ENCODE measurements at places on chromosomes 2 and 18.

DNA sequence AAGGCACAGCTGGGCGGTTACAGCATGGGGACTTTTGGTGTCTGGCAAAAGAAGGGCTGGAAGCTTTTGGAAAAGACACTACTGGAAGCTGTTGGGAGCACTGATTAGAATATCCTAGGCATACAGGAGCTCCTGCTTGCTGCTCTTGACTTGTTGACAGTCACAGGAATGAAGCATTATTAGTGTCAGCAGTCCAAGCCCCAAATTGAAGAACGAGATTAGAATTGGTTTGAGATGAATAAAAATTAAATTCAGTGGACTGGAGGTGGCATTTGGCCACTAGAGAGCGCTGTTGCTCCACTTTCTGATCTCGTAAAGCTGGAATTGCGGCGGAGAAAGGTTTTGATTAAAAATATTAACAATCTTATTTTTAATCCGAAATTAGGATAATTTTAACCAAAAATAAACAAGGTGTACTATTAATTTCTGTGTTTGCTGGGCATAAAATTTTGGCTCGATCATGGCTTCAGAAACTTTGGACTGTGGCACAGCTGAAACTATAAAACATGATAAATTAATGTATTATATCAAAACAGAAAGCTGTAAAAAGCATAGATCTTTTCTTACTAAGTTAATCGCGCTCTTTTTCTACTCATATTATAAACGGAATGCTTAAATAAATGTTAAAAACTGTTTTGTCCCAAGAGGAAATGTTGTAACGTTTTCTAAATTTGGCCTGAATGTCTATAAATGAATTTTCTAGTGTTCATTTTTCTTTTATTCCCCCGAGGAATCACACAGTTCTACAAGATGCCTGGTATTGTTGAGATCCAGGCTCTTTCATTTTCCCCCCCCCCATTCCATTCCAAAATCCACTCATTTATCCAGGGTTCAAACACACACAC lies 2.4 kb upstream of the HOXD8 start:
- DNase-seq, result no peak

- DNase-seq, result no peak
These were observed 182.4 kb downstream of the TMEM18 start for GRCh38 chr2:494853-495252.

- no peak for DNase-seq
These were observed 736.6 kb upstream of the ZEB2 start for GRCh38 chr2:145256551-145256950.

DNA sequence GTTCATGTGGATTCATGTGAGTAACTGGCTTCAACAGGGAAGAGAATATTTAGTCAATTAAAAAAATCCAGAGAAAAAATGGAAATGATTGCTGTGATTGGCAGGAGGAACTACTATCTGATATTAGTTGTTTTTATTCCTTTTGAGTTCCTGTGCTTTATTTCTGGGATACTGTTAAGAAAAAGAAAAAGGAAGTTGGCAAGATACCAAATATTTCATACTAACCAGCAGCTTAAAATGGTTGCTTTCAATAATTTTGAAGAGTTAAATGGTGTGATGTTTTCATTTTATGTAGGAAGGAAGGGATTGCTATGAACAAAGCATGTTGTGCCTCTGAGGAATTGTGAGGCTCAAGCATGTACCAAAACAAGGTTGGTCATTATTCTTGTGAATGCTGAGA lies 8.1 kb upstream of the MTX2 start:
- no peak for DNase-seq

- no peak for DNase-seq
These were observed 10.4 kb downstream of the COLEC11 start for GRCh38 chr2:3604991-3605961.

GRCh38 chr18:50877545-50878265 lies 1.2 kb upstream of the ME2 start:
- DNase-seq, result no peak

GRCh38 chr2:154960802-154961583 lies 262.5 kb downstream of the KCNJ3 start:
- DNase-seq, result no peak

GRCh38 chr2:177263451-177264208 lies 897 bp downstream of the NFE2L2 start:
- DNase-seq, result peak; percentile 93

GRCh38 chr2:241415196-241415595 lies 59.1 kb downstream of the FARP2 start:
- DNase-seq, result no peak

- no peak for DNase-seq
These were observed 36.4 kb upstream of the TBR1 start for GRCh38 chr2:161379740-161380139.

GRCh38 chr18:68034296-68034695 lies 517.8 kb upstream of the DSEL start:
- DNase-seq, result no peak

DNA sequence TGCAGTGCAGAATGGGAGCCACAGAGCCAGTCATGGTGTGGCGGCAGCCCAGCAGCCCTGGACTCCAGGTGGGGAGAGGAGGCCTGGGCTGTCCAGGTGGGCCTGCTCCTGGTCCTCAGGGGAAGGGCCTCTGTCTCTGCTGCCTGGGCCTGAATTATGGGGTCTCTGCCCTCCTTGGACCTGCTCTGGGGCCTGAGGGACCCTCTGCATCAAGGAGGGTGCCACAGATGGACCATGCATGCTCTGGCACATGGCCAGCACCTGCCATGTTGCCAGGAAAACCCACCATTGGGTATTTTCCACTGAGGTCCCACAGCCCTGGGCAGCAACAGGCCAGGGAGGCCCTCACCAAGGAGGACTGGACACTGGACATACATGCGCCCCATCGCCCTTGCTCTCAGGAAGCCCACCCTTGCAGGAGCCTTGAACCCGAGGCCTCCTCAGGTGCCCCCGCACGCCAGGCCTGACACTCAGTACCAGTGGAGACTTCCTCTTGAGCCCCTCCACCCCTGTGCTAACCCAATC lies 107.1 kb downstream of the NDUFA10 start:
- no peak for DNase-seq

DNA sequence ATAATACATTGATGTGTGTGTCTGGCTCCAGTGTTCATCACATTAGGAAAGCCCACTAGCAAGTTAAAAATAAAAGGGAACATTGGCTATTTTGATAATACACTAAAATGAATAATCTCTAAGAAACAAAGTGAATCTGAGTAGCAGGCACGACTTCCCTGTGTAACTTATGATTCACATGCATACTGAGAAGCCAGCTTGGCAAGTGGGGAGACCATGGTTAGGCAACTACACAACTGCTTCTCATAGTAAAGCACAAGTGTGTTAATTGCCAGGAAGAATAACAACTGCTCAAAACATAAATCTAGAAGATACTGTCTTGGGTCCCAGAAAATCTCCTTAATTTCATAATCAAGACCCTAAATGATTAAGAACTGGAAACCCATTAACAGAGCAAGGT lies 4.0 kb downstream of the MYO5B start:
- no peak for DNase-seq

GRCh38 chr2:36507408-36507812 lies 90.6 kb downstream of the FEZ2 start:
- DNase-seq, result no peak

GRCh38 chr2:29129586-29130281 lies 14.5 kb downstream of the CLIP4 start:
- no peak for DNase-seq

GRCh38 chr2:28250006-28250405 lies 142.7 kb upstream of the FOSL2 start:
- no peak for DNase-seq

DNA sequence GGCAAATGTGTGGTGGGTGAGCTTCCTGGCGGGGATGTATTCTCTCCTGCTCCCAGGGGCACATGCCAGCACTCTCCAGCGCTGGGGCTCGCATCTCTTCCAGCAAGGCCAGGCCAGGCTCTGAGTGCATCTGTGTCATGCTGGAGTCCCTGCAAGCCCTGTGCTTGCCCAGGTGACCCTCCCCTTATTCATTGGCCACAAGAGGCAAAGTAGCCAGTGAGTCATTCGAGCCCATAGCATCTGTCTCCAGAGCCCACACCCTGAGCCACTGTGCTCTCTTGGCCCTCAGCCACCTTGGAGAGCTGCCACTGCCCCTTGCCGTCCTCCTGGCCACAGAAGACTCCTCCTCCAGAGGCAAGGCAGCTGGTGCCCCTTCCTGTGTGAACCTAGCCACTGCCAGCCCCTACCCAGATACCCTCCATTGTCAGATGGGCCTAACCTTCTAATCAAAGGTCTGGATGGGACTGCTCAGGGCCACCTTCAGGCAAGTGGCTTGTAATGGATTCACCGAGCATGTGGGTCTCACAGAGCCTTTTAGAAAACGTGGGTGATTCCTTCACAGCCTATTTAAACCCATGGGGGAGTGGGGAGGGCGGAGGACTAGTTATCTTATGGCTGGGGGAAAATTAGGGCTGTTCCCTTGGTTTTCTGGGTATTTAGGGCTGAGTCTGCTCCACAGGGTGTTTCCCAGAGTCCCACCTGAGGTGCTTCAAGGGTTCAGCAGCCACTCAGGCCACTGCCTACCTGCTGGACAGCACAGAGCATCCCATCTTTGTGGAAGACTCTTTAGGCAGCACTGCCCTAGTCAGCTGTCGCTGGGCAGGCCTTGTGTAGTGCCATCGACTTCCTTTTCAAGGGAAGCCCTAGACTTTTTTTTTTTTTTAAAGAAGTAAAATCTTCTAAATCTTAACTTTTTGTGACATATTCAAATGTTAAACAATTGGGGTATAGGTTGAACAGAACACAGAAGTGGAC lies 137.4 kb downstream of the ACOXL start:
- no peak for DNase-seq

DNA sequence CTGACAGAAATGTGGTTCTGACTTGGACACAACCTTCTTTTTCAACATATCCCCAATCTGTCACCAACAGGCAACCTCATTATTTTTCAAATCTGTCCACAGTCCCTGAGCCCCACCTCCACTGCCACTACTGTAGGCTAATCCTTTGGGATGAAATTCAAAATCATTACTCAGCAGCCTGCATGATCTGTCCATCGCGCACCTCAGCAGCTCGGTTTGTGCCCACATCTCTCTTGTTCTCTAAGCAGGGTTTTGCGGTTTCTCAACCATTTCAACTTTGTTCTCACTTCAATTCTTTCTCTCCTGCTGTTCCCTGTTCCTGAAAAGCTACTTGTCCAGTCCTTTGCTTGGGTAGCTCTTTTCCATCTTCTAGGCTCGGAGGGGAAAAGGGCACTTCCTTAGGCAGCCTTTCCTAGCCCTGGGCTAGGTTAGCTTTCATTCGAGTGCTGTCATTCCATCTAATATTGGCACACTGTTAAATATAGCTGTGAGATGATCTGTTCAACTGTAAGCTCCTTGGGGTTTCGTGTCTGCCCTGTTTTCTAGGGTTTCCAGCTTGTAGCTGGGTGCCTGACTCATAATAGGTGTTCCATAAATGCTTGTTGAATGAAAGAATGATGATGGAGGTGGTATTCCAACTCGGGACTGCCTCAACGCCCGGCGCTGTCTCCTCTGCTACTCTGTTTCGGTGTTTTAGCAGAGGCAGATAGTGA lies 653 bp upstream of the ANKAR start:
- no peak for DNase-seq

DNA sequence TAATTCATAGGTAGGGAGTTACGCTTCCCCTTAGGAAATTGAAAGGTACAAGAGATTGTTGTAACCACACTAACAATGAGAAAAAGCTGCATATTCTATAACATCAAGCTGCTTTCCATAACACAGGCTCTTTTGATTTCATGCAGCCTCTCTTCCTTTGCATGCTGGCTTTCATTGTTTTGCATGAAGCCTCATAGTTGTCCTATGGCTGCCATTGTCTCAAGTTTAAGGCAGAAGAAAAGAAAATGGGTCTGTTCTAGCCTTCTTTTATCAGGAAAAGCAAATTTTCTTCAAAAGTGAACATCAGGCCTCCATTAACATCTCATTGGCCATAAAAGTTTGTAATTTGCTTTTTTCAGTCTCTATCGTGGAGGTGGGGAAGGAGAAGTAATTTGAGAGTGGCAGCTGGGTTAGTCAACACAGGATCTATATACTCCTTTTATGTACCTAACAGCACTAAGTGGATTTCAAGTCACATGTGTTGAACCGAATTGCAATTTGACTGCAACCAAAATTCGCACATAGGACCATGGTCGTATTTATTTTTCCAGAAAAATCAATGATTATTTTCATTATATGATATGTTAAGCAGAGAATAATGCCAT lies 248.5 kb upstream of the RND3 start:
- no peak for DNase-seq

DNA sequence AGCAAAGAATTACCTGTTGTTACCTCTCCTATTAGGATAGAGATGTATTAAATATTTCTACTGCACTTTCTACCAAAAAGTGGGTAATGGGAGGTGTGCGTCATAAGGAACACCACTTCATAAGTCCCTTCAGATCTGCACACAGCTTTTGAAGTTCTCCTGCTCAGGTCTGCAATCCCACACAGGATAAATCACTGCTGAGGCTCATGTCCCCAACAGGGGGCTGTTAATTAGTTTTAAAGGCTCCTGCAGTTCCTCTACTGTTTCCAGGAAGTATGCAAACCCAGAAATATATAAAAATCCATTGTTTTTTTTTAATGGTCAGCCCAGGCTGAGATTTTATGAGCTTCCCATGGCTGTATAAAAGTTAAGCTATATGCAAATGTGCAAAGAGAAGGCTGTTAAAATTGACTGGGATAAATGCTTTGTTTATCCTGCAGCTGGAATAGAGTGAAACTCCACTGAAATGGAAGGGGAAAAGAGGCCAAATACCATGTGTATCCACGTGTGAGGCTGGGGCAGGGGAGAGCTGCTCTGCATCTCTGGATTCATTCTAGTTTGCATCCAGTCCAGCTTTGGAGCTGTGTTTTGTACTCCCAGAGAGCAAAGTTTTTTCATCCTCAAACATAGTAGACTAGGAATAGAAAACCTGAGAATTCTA lies 903.7 kb downstream of the TDRD15 start:
- DNase-seq, result no peak

- no peak for DNase-seq
These were observed 79.2 kb upstream of the PAPOLG start for GRCh38 chr2:60676706-60677330.

DNA sequence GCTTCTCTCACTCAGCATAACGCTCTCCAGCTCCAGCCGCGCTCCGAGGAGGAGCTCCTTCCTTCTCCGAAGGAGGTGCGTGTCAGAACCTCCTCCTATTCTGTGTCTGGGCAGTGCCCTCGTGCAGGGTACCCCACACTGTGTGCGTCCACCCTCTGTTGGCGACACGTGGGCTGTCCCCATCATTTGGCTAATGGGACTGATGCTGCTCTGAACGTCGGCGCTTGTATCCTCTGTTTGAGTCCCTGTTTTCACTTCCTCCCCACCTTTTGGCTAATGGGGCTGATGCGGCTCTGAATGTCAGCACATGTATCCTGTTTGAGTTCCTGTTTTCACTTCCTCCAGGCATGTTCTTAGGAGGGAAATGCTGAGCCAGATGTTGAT lies 22.2 kb downstream of the KCNG2 start:
- DNase-seq, result peak; percentile 25

Data from KG1 (cell line).